Immature natural killer cell (primary cell): ENCODE measurements at places on chromosomes 2 and 18. TPM values are rescaled to one million over a fixed set of nuclear protein-coding genes. Genes with fewer than 3 reads are reported as not detected.

The OBSL1 gene
- polyA plus RNA-seq, result 0.53 TPM

The ELOA2 gene
- not detected for polyA plus RNA-seq

The AKAIN1 gene
- polyA plus RNA-seq, result not detected

The NEU2 gene
- not detected for polyA plus RNA-seq

The HOXD10 gene
- not detected for polyA plus RNA-seq

The TFPI gene
- 0.59 TPM for polyA plus RNA-seq

The TRPM8 gene
- 0.52 TPM for polyA plus RNA-seq

The HOXD1 gene
- polyA plus RNA-seq, result not detected

The IL36RN gene
- not detected for polyA plus RNA-seq

The PID1 gene
- 2.8 TPM for polyA plus RNA-seq

The PLGLB1 gene
- polyA plus RNA-seq, result 0.52 TPM

The CCNT2 gene
- 19.7 TPM for polyA plus RNA-seq

The ACKR3 gene
- 5.9 TPM for polyA plus RNA-seq

The MXD1 gene
- polyA plus RNA-seq, result 10.6 TPM

The SERPINB12 gene
- not detected for polyA plus RNA-seq

The CCL20 gene
- polyA plus RNA-seq, result 1.1 TPM

The EIPR1 gene
- 47.7 TPM for polyA plus RNA-seq

The CNGA3 gene
- not detected for polyA plus RNA-seq

The RUFY4 gene
- polyA plus RNA-seq, result not detected

The PTH2R gene
- not detected for polyA plus RNA-seq

The CCDC74A gene
- polyA plus RNA-seq, result 0.82 TPM

The DCDC2C gene
- polyA plus RNA-seq, result not detected

The RAD51AP2 gene
- not detected for polyA plus RNA-seq

The CREG2 gene
- not detected for polyA plus RNA-seq

The ALK gene
- not detected for polyA plus RNA-seq

The GLB1L gene
- 1.0 TPM for polyA plus RNA-seq

The TMX3 gene
- polyA plus RNA-seq, result 21.3 TPM

The GYPC gene
- polyA plus RNA-seq, result 178 TPM

The CCDC121 gene
- not detected for polyA plus RNA-seq

The PECR gene
- 23.8 TPM for polyA plus RNA-seq

The NYAP2 gene
- polyA plus RNA-seq, result not detected

The ASIC4 gene
- polyA plus RNA-seq, result not detected

The PFN4 gene
- not detected for polyA plus RNA-seq

The UGT1A3 gene
- not detected for polyA plus RNA-seq

The ERICH2 gene
- polyA plus RNA-seq, result not detected

The SKOR2 gene
- not detected for polyA plus RNA-seq

The ZC3H6 gene
- 4.6 TPM for polyA plus RNA-seq

The LRRTM4 gene
- not detected for polyA plus RNA-seq

The OR6B2 gene
- not detected for polyA plus RNA-seq
